ENCODE measurements at places on chromosomes 3 and 15. TPM values are rescaled to one million over a fixed set of nuclear protein-coding genes. Genes with fewer than 3 reads are reported as not detected.

The FSTL1 gene
- 355 TPM for total RNA-seq

The MST1 gene
- 9.3 TPM for total RNA-seq

The TMEM42 gene
- 28.6 TPM for total RNA-seq

The TERC gene
- 194 TPM for total RNA-seq

The LRTM1 gene
- total RNA-seq, result not detected

The GOLGA6L26 gene
- not detected for total RNA-seq

The CHMP2B gene
- total RNA-seq, result 32.0 TPM

The SSUH2 gene
- 0.15 TPM for total RNA-seq

The PLA2G4E gene
- total RNA-seq, result not detected

The SST gene
- total RNA-seq, result not detected
